Temporal lobe (tissue), 4 donors: ENCODE measurements at places on chromosomes 1 and 21. TPM values are rescaled to one million over a fixed set of nuclear protein-coding genes. Genes with fewer than 3 reads are reported as not detected.

The SYT14 gene
- 41.6 TPM for total RNA-seq

The GIPC2 gene
- 0.25 TPM for total RNA-seq

The OR2L13 gene
- total RNA-seq, result 0.74 TPM

The CDA gene
- not detected for total RNA-seq

The TRIM58 gene
- 5.7 TPM for total RNA-seq

The MROH9 gene
- total RNA-seq, result not detected

The RGSL1 gene
- not detected for total RNA-seq

The OR11L1 gene
- not detected for total RNA-seq

The TSPAN1 gene
- total RNA-seq, result 0.74 TPM

The SLAMF9 gene
- total RNA-seq, result not detected

The FLG2 gene
- 0.25 TPM for total RNA-seq

The TMEM125 gene
- total RNA-seq, result 0.49 TPM

The MYBPH gene
- not detected for total RNA-seq

The KLHDC7A gene
- not detected for total RNA-seq

The LCE3D gene
- not detected for total RNA-seq

The UMODL1 gene
- not detected for total RNA-seq

The APOBEC4 gene
- total RNA-seq, result not detected

The EPHB2 gene
- 31.0 TPM for total RNA-seq

The CFAP57 gene
- total RNA-seq, result 0.74 TPM

The CD164L2 gene
- total RNA-seq, result not detected

The CYP4Z1 gene
- 0.25 TPM for total RNA-seq

The PLEKHA6 gene
- total RNA-seq, result 10.3 TPM
